ENCODE measurements at places on chromosomes 1 and 21.

- no peak for DNase-seq
These were observed 1.2 kb upstream of the EXTL1 start for GRCh38 chr1:26020330-26020768.

GRCh38 chr1:217135569-217135915, 412.3 kb upstream of the ESRRG start:
- DNase-seq = no peak

DNA sequence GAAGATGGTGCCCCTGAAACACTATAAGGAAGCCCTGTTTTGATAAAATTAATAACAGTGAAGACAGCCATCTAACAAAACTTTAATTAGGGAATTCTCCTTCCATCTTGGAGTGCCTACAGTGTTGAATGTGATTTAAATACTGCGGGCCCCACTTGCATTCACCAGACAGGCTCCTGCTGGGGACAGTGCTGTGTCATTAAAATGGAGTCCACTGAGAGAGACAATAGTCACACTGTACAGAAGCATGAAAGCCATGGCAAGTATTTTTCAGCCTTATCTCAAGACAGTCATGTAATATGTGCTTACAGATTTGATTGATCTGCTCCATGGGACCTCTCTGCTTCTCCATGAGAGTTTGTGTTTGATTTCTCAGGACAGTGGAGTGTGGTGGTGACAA, 29.7 kb upstream of the ZBTB18 start:
- DNase-seq = no peak

- DNase-seq = no peak
These were observed 18.6 kb upstream of the PLCH2 start for GRCh38 chr1:2457444-2457843.

GRCh38 chr1:51444534-51445192, 74.4 kb downstream of the EPS15 start:
- no peak for DNase-seq

DNA sequence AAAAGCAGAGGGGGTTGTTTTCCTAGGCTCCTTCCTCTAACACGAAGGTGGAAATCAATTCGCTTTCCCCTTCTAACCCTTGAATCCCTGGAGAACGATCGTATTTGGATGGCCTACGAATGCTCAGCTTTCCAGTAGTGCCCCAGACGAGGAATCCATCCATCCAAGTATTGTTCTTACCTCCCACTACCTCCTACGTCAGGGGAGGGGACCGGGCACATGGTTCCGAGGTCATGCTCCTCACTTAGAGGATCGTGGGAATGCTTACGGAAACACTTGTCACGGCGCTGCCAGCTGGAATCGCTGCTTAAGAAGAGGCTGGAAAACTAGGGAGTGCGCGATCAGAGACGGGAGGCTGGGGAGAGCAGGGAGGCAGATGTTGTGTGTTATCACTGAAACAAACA, 47.4 kb downstream of the CAPZB start:
- DNase-seq = no peak

DNA sequence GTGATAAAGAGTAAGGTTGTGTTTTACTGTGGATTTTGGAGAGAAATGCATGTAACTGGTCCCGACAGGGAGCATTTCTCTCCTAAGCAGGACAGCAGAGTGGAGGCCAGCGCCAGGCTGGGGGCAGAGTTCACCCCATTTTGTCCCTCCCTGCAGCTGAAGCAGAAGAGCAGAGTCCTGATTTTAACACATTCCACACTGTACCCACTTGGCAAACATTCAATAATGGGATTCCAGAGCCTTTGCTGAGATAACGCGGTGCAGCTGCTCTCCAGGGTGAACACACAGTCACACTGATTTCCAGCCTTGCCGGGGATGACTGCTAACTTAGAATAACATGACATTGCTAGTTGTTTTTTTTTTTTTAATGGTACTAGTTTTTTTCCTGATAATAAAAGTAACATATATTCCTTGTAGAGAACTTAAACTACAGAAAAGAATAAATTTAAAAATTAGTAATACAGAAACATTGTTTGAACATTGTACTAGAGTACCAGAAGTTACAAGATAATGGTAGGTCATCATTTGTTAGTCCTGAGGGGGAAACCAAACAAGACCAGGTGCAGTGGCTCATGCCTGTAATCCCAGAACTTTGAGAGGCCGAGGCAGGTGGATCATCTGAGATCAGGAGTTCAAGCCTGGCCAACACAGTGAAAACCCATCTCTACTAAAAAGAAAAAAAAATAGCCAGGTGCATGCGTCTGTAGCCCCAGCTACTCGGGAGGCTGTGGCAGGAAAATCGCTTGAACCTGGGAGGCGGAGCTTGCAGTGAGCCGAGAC, 77.2 kb downstream of the SCCPDH start:
- DNase-seq = no peak

DNA sequence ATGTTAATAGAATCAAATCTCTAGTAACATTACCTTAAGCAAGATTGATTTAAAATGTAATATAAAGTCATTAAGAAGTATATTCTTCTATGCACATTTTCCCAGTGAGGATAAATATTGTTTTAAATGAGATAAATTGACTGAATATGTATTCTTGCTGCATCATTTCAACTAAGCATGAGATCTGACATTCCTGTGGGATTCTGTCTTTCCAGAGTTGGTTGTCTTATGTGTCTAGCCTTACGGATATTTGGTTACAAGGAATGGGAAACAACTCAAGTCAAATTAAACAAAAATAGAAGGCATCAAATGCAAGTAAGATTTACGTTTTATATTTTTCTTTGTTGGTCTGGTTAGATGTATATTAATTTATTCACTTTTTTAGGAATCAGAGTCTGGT, 287.5 kb downstream of the PTGER3 start:
- no peak for DNase-seq

GRCh38 chr1:38817267-38818174, 42.1 kb downstream of the RRAGC start:
- no peak for DNase-seq

- no peak for DNase-seq
These were observed 36.2 kb upstream of the ZBTB40 start for GRCh38 chr1:22415489-22415888.

Measured in stimulated activated CD8-positive, alpha-beta memory T cell treated with anti-CD3 and anti-CD28 coated beads, Interleukin-4, amount 100 ng/mL, for 1 hour (primary cell).